CD4-positive, alpha-beta T cell treated with Interleukin-21 for 1 hour (primary cell): ENCODE measurements at places on chromosomes 13 and 19.

GRCh38 chr19:5934774-5935472, 20.9 kb downstream of the CAPS start:
- DNase-seq = no peak

DNA sequence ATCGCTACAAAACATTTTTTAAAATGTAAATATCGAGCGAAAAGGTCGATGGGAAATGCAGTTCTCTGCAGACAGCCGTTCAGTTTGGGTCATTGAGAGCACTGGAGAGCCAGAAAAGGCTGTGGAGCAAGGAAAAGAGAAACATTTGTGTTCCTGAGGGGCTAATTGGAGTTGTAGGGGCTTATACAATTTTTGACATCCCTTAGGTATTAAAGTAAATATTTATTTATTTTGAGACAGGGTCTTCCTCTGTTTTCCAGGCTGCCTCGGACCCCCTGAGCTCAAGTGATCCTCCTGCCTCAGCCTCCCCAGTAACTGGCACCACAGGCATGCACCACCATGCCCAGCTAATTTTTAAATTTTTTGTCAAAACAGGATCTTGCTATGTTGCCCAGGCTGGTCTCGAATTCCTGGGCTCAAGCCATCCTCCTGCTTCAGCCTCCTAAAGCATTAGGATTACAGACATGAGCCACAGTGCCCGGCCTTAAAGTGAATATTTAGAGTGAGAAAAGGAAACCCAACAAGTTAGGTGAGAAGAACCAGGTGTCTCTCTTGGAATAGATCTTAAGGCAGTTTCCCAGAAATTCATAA, 825 bp upstream of the YIF1B start:
- no peak for DNase-seq

DNA sequence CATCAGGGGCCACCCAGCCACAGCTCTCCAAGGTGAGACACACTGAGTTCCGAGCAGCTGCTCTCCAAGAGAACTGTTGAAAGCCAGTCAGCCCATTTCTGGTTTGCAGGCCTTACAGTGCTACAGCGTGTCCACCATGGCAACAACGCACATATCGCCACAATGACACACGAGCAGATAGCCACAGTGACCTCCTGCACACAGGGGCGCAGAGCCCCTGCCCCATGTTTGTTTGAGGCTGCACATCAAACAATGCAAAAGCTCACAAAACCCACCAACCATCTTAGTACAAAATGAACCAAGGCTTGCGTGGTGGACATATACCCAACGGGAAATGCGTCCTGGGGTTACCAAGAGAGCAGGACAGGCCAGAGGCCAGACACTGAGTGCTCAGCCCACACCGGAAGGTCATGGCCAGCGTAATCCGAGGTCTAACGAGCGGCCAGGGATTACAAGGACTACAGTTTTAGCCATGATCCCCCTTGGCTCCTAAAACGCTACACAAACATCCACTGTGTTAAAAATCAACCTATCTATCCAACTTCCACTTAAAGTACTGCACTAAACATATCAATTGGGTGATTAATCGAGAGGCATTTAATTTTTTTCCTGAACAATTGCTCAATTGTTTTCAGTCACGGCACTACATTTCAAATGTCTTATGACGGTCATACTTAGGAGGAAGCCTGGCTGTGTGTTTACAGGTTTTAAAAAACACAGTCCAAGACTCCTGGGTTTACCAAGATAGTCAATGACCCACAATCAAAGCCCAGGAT, 56.0 kb downstream of the STK24 start:
- DNase-seq = no peak

DNA sequence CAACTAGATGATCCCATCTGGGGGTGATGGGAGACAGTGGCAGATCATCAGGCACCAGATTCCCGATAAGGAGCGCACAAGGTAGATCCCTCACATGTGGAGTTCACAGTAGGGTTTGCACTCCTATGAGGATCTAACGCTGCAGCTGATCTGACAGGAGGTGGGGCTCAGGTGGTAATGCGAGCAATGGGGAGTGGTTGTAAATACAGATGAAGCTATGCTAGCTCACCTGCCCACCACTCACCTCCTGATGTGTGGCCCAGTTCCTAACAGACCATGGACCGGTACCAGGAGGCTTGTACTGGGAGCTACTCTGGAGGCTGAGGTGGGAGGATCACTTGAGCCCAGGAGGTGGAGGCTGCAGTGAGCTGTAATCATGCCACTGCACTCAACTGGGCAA, 34.8 kb downstream of the VAV1 start:
- no peak for DNase-seq

- DNase-seq = no peak
Measured at GRCh38 chr13:109940637-109941036, 154.3 kb upstream of the IRS2 start.
